ENCODE measurements at places on chromosomes 1 and 21.
A peak's percentile ranks its signal among the peaks of the same experiment; 100 is the strongest.

- H3K27ac ChIP-seq, result no peak overlapping the region
- H3K4me1 ChIP-seq, result no peaks in the 10 kb centered on the region
- H3K27me3 ChIP-seq, result no peaks in the 10 kb centered on the region
- no peaks in the 10 kb centered on the region for H3K36me3 ChIP-seq
- DNase-seq, result no peak
These were observed 40.1 kb downstream of the SORT1 start for GRCh38 chr1:109357616-109358015.

- H3K27ac ChIP-seq, result no peak overlapping the region
- no peak overlapping the region for H3K4me3 ChIP-seq
- no peaks in the 10 kb centered on the region for H3K27me3 ChIP-seq
These were observed 123.2 kb downstream of the MAB21L3 start for GRCh38 chr1:116234429-116234828.

GRCh38 chr1:12542138-12542465 lies 75.9 kb downstream of the DHRS3 start:
- H3K27ac ChIP-seq, result no peak overlapping the region
- H3K36me3 ChIP-seq, result peaks cover 2% of the 10 kb centered on the region
- no peak overlapping the region for H3K4me3 ChIP-seq
- no peaks in the 10 kb centered on the region for H3K27me3 ChIP-seq
- H3K4me1 ChIP-seq, result no peaks in the 10 kb centered on the region

DNA sequence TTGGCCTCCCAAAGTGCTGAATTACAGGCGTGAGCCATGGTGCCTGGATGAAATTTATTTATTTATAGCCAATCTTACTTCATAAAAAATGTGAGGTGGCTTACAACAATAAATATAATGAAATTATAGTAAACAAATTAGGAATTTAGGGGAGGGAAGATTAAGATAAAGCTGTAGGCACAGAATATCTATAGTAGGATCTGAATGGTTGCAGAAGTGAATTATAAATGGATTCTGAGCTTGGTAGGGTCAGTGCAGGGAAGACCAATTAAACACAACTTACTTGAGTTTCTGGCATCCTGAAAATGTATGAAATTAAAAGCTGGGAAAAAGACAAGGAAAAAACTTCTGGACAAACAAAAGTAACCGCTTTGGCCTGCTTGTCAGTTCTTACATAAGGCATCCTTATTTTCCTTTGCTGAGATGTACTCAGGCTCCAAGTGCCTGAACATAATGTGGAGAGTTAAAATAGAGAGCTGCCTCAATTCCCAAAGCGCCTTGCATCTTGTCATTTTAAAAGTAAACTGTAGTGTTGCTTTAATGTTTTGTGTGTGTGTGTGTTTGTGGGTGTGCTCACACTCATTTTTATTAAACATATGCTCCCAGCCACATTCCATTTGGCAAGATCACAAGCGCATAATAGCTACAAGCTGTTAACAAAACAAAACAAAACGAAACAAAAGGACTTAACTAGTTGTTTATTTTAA lies 247.3 kb downstream of the S1PR1 start:
- no peaks in the 10 kb centered on the region for H3K27me3 ChIP-seq
- no peak overlapping the region for H3K27ac ChIP-seq
- H3K36me3 ChIP-seq, result no peaks in the 10 kb centered on the region
- no peak overlapping the region for H3K4me3 ChIP-seq
- DNase-seq, result no peak

DNA sequence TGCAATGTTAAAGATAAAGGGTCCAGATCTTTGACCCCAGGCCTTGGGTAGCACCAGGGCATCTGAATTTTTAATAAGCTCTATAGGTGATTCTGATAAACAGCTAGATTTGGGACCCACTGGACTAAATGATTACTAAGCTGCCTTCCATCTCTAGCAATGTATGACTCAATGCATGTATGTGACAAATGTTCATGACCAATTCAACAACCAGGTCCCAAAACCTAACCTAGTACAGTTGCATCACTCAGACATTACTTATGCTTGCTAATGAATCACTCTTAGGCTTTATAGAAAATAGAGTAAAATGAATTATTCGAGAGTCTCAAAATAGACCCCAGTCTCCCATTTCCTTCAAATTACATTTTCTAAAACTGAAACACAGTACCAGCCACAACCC lies 35.5 kb downstream of the RCAN1 start:
- peaks cover 2% of the 10 kb centered on the region for H3K36me3 ChIP-seq
- no peaks in the 10 kb centered on the region for H3K27me3 ChIP-seq

GRCh38 chr1:155729031-155729898 lies 40.4 kb downstream of the DAP3 start:
- H3K36me3 ChIP-seq, result no peaks in the 10 kb centered on the region
- no peak overlapping the region for H3K4me3 ChIP-seq
- DNase-seq, result peak; percentile 32
- H3K27ac ChIP-seq, result peak overlapping the region; percentile 29
